Stromal cell of bone marrow (primary cell): ENCODE measurements at places on chromosomes 6 and 20.

GRCh38 chr6:113530769-113531168 is 326.4 kb upstream of the MARCKS start:
- DNase-seq = peak; percentile 63

DNA sequence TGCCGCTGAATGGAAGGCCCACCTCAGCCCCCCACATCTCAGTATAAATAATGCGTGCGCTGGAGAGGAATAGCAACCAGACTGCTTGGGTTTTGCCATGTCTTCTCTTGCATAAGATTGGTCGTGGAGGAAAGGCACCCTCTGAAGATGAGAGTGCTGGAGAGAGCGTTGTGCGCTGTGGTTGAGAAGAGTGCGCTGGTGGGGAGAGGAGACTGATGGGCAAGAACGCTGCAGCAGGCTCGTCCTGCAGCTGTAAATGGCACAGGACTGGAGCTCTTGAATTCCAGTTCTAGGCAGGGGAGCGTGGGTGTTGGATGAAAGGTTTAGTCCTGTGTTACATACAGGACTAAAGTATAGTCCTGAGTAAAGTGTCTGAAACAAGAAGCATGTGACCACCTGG is 51.5 kb downstream of the RPRD1B start:
- DNase-seq = no peak

GRCh38 chr6:147322299-147323162 is 118.3 kb downstream of the STXBP5 start:
- DNase-seq = no peak

GRCh38 chr6:101851911-101852310 is 458.4 kb downstream of the GRIK2 start:
- DNase-seq = peak; percentile 10

DNA sequence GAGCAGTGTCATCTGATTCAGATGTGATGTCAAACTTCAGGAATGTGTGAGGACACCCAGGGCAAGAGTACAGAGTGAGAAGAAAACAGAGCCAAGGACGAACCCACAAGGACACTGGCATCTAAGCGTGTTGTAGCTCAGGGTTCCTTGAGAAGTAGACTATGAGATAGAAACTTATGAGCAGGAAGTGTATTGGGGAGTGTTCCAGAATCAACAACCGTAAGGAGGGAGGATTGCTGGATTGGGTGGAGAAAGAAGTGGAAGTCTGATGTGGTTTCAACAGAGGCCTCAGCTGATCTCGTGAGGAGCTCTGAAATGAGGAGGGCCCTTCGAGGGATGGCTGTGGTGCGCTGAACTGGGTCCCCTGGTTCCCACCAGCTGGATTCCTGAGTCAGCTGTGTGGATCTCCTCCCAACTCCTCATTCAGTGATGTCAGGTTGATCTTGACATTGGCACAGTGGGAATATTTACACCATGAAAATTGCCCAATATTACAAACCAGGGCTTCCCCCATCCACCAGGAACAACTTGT is 25.7 kb upstream of the IGF2R start:
- peak; percentile 71 for DNase-seq

DNA sequence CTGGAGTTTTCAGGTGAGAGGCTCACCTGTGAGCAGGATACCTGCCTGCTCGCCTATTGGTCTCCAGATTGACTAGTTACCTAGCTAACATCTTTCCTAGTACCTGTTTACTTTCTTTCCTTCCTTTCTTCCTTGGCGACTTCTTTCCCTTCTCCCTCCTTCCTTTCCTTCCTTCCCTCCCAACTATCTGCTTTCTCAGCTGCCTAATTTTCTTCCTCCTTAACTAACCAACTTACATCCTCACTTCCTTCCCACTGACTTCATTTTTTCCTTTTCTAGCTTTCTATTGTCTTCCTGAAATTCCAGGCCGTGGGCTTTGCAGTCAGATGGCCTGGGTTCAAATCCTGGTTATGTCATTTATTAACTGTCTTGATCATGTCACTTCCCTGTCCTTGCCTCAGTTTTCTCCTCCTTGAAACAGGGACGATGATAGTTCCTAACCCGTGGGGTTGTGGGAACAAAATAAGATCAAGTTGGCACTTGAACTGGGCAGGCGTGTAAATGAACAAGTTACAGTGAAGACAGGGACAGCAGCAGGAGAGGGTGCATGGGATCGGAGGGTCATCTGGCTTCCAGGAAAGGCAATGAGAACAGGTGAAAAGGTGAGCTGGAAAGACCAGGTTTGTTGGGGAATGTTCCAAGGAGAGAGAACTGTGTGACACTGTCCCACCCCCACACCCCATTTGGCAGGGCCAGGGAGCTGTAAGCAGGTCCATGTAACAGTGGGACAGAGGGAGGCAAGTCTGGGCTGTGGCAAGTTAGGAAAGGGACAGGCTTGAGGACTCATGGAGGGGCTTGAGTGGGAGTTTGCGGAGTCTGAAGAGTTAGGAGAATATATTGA is 540 bp downstream of the SGK2 start:
- no peak for DNase-seq

- no peak for DNase-seq
Observed at GRCh38 chr6:163837691-163838431, 423.3 kb downstream of the QKI start.

- DNase-seq = no peak
Observed at GRCh38 chr6:143867236-143867635, 3.0 kb downstream of the ZC2HC1B start.

- DNase-seq = no peak
Observed at GRCh38 chr20:891058-891705, 25.0 kb downstream of the ANGPT4 start.

GRCh38 chr6:2794171-2794730 is 29.1 kb downstream of the WRNIP1 start:
- DNase-seq = no peak

GRCh38 chr20:57709823-57710799 is at the start of gene PMEPA1:
Gene PMEPA1, minus strand, starts transcription at chr20:57710015. Its CDS starts 433 bp downstream, at chr20:57709582.
- DNase-seq = peak; percentile 90

GRCh38 chr6:170316071-170316470 is 9.5 kb downstream of the FAM120B start:
- no peak for DNase-seq

DNA sequence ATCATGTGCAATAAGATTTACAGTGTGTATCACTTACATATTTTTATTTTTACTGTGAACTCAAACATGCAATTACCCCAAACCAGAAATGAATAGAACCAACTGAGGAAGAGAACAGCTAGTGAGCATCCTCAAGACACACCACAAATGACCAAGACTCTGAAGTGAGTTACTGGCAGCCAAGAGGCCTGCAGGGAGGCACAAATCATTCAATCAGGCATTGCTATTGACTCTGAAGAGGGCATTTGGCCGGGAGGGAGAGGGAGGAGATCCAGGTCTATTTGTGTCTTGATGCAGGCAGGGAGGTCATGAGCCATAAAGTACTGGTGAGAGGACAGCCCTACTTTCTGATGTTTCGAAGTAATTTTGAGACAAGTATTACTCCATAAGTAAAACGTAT is 257.7 kb downstream of the BCKDHB start:
- no peak for DNase-seq

DNA sequence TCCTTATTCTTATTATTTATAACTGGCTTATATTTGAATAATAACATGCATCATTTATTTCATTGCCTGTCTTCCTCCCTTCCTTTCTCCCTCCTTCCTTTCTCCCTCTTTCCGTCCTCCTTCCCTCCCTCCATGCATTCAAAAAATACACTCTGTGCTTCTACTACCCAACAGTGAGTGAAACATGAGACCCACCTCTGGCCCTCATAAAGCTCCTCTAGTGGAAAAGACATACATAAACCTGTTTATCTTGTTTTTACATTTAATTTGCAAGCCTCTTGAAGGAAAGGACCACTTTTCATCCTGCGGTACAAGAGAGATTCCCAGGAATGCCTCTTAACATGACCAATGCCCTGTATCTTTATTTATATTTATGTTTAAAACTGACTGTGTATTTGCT is 21.8 kb upstream of the ISM1 start:
- no peak for DNase-seq

DNA sequence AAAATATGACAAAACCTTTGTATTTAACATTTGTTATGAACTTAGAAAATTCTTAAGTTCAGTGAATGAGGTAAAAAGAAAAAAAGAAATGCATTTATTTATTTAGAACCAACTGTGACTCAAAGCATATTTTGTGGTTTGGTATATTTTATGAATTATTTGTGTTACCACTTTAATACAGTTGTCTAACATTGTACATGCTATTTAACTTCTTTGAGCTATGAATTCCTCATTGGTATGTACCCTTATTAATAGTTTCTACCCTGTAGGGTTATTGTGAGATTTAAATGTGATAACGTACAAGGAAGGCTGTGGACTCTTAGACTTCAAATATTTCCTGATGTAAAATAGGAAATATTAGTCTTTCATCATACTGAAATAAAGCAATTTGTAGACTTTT is 162.6 kb downstream of the MMUT start:
- DNase-seq = no peak

- DNase-seq = no peak
Observed at GRCh38 chr6:82006027-82006738, 241.4 kb downstream of the IBTK start.

GRCh38 chr20:47989957-47990356 is 204.7 kb upstream of the SULF2 start:
- DNase-seq = no peak

GRCh38 chr6:137264311-137265075 is 45.3 kb upstream of the IFNGR1 start:
- DNase-seq = no peak

DNA sequence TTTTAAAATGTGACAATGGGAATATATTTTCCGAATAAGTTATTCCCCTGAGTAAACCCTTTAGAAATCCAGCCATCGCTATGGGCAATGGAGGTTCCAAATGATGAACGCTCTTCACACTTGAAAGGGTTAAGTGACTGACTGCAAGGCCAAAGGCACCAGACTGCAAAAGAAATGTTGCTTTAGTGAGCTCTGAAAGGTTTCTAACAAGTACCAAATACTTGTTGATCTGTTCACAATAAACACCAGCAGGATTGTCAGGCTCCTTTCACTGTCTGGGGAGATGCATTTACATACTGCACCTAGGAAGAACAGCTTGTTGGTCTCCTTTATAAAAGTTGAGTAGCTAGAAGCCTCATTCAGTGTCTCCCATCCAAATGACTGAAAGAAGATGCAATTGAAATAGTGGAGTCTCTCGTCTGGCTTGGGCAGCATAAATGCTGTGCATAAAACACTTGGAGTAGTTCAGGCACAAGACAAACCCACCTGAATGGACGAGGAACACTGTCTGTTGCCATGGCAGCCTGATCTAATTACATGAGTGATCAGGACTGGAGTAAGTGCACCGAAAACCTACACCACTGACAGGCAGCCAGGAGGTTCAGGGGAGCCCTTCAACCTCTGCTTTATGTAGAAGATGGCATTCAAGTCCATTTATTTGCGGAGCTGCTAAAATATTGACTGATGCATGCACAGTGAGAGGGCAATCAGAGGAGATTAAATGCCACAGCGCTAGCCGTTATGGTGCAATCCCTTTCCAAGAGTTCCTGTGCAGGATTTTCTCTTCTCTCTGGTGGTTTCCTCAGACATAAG is 2.9 kb downstream of the ATXN1 start:
- DNase-seq = no peak

GRCh38 chr6:63014290-63014689 is 197.0 kb upstream of the FKBP1C start:
- no peak for DNase-seq

DNA sequence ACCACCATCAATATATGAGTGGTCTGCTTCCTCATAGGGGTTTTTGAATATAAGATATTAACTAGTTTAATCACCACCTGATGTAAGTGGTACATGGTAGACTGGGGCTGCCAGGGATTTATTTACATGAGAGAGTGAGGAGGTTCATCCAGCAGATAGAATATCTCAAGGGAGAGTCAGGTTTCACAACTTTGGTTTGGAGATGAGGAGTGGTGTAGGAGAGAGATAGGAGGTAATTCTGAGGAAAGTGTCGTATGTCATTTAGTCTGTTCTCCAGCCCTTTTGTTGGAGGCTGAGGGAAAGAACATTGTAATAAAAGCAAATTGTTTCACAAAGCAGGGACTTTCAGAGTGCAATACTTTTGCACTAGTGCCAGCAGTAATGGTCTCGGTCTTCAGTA is 16.8 kb downstream of the L3MBTL3 start:
- DNase-seq = no peak

GRCh38 chr6:16706911-16707783 is 54.1 kb downstream of the ATXN1 start:
- DNase-seq = no peak

DNA sequence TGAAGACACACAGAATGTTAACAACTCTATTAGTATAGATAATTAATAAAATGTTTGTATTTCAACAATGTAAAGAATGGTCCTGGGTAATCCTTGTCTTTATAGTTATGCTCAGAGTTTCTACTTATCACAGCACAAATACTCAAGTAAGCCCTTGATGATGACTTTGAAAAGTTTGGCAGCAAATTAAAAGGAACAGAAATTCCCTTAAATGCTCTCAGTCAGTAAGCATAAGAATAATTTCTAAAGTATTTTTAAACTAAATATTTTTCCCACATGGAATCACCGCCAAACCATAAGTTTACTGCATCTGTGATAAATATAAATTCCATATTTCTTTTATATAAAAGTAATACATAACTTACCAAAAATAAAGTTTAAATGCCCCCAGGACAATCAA is 96.1 kb downstream of the COL12A1 start:
- no peak for DNase-seq

DNA sequence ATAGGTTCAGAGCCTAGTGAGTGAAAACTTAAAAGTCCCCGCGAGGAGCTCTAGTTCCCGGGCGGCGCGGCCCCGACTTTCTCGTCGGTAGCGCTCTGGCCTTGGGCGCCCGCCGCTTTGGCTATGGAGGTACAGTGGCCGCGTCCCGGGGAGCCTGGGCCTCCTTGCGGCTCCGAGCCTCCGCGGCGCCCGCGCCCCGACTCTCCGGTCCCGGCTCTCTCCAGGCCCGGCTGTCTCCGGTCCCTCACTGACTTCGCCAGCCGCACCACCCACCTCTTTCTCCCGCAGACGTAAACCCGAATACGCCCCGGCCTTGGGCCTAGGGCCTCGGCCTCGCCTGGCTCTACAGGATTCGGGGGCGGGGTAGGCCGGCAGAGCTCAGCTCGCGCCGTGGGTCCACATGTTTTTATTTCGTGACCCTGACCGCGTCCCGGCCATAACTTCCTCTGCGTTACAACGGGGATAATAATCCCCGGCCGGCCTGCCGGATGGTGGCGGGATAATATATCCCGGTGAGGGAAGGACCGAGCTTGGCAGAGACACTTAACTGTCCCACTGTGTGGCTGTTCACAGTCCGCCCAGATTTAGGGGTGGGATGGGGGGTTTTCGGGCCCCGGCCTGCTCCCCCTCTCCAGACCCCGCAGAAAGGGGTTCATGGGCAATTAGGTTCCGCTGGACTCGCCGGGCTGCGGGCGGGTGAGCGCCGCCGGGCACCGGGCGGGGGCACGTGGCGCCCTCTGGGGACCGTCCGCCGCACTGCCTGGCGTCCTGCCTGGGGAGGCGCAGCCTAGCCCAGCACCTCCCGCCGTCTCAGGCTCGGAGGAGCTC is 10.0 kb upstream of the TBX18 start:
- no peak for DNase-seq

GRCh38 chr20:48983423-48984400 is 62.2 kb downstream of the ARFGEF2 start:
- peak; percentile 3 for DNase-seq

DNA sequence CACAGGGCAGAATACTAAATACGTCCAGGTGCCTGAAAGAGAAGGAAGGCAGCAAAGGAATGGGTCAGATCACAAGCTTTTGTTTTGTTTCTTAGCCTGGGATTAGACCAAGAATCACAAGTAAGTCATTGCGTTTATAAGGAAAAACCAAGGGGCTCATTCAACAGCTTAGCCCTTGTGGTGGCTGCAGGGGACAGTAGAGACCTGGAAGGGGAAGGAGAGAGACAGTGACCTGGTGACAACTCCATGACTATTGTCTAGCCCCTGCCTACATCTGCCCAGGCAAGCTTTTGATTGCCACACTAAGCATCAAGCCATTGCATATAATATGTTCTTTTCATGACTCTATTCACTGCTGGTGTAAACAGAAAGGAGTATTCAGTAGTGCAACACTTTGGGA is 30.2 kb upstream of the TBC1D7 start:
- DNase-seq = no peak
